ENCODE measurements at places on chromosomes 1 and 21.

DNA sequence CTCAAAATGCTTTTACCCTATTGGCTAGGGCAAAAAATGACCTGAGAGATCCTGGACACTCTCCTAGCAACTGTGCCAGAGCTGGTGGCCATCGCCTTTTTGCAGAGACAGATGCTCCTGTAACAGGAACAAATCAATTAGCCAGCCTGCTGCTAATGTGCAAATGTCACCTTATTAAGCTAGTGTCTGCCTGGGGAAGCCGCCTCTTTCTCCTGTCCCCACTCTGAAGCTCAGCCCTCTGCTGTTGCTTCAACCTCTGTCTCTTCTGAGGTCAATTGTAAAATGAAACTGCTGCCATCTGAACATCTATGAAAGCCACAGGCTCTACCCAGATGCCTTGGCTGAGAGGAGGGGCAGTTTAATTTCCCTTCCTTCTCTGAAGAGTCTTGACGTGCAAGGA lies 85.5 kb upstream of the CACNA1E start:
- no peak for DNase-seq

DNA sequence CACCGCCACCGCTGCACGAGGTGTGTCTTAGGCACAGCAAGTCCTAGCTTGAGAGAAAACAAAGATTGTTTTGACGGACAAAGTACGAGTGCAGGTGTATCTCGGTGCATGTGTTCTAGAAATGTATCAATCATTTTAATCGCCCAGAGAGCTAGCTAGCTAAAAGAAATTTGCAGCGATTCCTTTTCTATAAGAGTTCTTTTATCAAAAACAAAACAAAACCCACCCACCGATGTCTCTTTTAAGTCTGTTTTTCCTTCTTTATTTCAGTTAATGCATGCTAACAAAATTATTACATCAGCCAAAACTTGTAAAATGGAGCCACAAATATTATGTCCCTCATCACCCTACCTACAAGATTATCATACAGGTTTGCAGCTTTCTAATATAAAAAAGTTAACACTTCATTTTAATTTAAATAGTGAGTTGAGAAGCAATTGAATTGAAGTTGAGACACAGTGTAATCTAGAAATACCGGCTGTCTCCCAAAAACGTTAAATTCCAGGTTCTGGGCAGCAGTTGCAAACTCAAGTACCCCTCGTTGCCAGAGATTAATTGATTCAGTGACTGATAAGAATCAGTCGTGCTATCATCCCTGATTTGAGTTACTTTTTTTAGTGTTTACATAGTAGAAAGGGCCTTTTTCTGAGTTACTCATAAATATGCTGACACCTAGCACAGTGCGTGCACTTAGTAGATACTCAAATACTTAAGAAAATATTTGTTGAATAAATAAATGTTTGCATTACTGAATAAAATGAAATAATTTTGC lies 1.5 kb upstream of the SYDE2 start:
- no peak for DNase-seq

GRCh38 chr1:171841050-171841910 lies at the start of gene DNM3:
Gene DNM3 (plus strand): TSS chr1:171841498. CDS start chr1:171841657, 159 bp downstream.
- DNase-seq, result peak; percentile 75

- DNase-seq, result no peak
Observed at GRCh38 chr1:115218034-115218405, 120.0 kb downstream of the NGF start.

- DNase-seq, result no peak
Observed at GRCh38 chr21:38920631-38921398, 115.1 kb downstream of the ETS2 start.

GRCh38 chr1:9996624-9997582 lies at the start of gene RBP7:
Gene RBP7 (plus strand): TSS chr1:9997228. CDS start chr1:9997259, 31 bp downstream.
- no peak for DNase-seq

- no peak for DNase-seq
Observed at GRCh38 chr1:230079199-230080024, 12.4 kb downstream of the GALNT2 start.

GRCh38 chr1:39293375-39294070 lies 89.0 kb downstream of the MACF1 start:
- no peak for DNase-seq

GRCh38 chr1:36161641-36162531 lies 5.9 kb downstream of the MAP7D1 start:
- peak; percentile 84 for DNase-seq

DNA sequence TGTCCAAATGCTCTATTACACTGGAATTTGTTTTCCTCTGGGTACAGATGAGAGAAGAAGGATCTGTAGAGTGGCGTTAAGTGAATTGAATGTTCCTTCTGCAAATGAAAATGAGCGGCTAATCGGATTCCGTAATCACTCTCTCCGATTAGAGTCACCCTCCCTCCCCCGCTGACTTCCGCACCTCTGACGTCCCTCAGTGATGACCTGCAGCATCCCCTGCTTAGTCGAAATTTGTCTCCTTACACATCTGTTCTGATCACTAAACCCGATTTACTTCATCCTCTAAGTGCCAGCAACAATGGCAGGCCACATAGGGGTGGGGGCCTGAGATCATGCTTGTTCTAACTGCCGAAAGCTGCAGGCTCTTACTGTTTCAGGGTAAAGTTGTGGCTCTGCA lies 378.7 kb downstream of the SEC16B start:
- no peak for DNase-seq

DNA sequence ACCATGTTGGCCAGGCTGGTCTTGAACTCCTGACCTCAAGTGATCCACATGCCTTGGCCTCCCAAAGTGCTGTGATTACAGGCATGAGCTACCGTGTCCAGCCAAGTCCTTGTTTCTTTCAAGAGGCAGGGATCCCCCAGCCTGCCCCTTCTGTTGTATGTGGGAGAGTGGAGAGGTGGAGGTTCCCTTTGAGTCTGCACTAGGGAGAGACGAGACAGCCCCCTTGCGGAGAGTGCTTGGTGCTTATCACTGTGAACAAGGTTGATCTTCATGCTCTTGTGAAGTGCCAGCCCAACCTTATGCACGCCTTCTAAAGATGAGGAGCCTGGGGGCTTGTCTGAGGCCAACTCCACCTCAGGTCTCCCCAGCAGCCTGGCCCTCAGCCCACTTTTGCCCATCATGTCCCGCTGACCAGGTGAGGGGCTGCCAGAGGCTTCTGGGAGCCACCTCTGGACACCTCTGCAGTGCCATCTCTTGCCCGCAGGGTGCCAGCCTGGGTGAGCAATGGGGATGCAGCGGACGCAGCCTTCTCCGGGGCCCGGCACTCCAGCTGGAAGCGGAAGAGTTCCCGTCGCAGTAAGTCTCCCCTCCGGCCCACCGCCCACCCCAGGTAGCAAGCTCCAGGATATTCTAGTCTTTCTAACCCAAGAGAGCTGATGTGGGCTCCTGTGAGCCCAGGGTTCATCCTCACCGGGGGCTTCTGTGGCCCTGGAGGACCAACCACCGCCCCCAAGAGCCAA lies 62.3 kb downstream of the ARHGEF10L start:
- DNase-seq, result no peak

GRCh38 chr1:200880212-200880611 lies 7.4 kb downstream of the GPR25 start:
- DNase-seq, result no peak

DNA sequence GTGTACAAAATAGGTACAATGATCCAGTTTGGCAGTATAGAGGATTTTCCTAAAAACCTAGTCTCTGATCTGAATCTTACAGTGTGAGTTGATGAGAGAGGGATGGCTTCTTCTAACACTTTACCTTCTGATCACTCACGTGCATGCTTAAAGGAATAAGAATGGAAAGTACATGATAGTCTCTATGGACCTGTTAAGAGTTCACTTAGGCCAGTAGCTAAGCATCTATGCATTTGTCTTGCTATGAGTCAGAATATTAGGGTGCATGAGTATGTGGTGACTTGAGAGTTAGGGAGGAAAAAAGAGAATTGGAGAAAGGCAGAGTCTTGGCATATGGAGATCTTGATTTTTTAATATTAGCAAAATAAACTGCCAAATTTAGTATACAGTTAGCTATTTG lies 206.3 kb downstream of the COL11A1 start:
- no peak for DNase-seq

GRCh38 chr1:12594490-12594889 lies 23.5 kb downstream of the DHRS3 start:
- no peak for DNase-seq

DNA sequence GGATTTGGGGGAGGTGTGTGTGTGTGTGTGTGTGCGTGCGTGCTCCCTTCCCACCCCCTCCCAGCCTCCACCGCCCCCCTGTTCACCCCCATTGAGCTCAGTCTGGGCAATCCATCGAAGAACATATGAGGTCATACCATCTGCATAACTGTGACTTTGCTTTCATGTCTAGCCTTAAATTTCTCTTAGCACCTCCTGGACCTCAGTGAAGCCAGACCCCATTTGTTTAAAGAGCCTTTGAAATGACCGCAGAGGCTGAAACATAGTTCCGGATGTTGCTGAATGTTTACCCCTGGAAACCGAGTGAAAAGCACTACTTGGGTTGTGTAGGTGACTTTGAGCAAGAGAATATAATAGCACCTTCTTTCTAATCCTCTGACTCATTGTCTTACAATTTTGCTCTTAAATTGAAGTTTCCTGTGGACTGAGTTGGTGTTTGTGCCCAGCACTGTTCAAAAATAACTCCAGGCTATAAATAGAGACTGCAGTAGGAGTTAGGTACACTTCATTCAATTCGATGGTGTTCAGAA lies 75.4 kb downstream of the UBE4B start:
- DNase-seq, result no peak

DNA sequence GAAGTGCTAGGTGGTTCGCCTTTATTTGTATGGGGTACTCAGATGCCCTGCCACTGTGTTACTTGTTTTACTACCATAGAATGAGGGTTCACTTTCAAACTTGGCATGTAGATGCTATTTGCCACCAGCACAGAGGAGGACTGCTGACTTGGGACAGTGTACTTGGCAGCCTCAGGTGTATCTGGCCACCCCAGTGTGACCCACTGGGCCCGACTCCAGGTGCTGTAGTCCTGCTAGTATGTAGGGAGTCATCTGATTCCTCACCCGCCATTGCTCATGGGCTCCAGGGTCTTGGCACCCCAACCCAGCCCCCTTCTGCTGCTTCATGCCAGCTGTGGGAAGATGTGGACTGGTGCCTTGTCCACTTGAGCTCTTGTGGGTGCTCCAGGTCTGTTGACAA lies 40.0 kb downstream of the ZNF678 start:
- no peak for DNase-seq

GRCh38 chr1:32989160-32990050 lies 24.8 kb upstream of the RNF19B start:
- no peak for DNase-seq

Measured in NAMALWA (cell line).